Activated CD8-positive, alpha-beta T cell treated with anti-CD3 and anti-CD28 coated beads, Interleukin-2, amount 10 ng/mL, durations not matched to agents 7 days and 5 days (primary cell): ENCODE measurements at places on chromosomes 5 and 9.

GRCh38 chr5:33120671-33121070, 320.1 kb upstream of the TARS1 start:
- no peaks in the 10 kb centered on the region for H3K27me3 ChIP-seq
- no peak for DNase-seq
- no peaks in the 10 kb centered on the region for H3K36me3 ChIP-seq
- H3K27ac ChIP-seq = no peak overlapping the region
- H3K4me3 ChIP-seq = no peak overlapping the region
- H3K4me1 ChIP-seq = no peaks in the 10 kb centered on the region

- H3K27me3 ChIP-seq = peaks cover 23% of the 10 kb centered on the region
- DNase-seq = no peak
- H3K27ac ChIP-seq = no peak overlapping the region
- H3K4me1 ChIP-seq = peaks cover 4% of the 10 kb centered on the region
Measured at GRCh38 chr5:156694598-156694997, 155.5 kb upstream of the PPP1R2B start.

DNA sequence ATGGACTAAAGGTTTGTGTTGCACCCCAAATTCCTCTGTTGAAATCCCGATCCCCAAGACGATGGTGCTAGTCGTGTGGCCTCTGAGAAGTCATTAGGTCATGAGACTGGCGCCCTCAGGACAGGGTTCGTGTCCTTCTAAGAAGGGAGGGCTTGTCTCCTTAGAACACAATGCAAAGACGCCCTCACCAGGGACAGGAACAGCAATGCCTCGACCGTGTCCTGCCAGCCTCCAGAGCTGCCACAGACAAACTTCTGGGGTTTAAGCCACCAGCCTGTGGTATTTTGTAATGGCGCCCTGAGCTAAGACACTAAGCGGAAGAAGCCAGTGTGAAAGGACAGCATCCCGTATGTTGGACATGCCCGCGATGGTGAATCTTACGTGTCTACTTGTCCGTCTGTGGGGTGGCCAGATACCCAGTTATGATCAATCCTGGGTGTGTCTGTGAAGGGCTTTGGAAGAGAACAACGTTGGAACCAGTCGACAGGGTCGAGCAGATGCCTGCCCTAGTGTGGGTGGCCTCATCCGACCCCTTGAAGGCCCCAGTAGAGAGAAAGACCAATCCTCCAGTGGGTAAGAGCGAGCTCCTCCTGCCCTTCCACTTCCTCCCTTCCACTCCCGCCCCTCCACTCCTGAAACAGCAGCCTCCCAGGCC, 279.2 kb upstream of the IRX2 start:
- DNase-seq = no peak
- H3K36me3 ChIP-seq = no peaks in the 10 kb centered on the region
- no peaks in the 10 kb centered on the region for H3K4me1 ChIP-seq
- no peak overlapping the region for H3K27ac ChIP-seq
- H3K4me3 ChIP-seq = no peak overlapping the region

DNA sequence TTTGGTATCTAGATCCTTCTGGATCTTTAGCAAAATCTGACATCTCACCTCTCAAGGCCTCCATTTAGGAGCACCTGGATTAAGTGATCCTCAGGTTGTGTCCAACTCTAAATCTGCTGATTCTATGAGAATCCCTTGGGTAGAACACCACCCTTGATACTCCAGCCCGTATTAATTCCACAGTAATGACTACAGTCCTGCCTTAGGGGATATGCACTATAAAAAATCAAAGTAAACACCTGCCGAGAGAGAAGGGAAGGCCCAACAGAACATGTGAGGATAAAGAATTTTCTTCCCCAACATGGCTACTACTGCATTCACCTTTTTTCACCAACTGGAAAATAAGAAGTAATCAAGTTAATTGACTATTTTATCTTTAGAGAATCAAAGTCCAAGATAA, 27.6 kb downstream of the DAP start:
- no peaks in the 10 kb centered on the region for H3K27me3 ChIP-seq
- peaks cover 16% of the 10 kb centered on the region for H3K36me3 ChIP-seq
- no peak overlapping the region for H3K27ac ChIP-seq

DNA sequence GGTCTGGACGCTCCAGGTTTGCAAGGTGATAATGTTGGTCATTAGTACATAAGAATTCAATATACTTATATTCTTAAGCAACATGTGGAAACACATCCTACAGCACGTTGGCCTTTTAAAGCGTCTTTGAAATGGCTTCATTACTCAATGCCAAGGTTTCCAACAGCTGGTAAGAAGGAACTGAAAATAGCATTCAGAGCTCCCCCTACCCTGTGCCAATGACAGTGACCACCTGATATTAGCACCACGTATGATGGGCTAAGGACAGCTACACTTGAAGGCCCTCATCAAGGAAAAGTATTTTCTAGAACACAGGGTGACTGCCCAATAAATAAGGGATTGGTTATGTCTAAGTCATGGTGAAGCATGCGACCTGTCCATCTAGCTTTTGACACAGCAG, 9.9 kb downstream of the ZNF622 start:
- H3K4me3 ChIP-seq = no peak overlapping the region
- no peak for DNase-seq
- peaks cover 31% of the 10 kb centered on the region for H3K4me1 ChIP-seq

DNA sequence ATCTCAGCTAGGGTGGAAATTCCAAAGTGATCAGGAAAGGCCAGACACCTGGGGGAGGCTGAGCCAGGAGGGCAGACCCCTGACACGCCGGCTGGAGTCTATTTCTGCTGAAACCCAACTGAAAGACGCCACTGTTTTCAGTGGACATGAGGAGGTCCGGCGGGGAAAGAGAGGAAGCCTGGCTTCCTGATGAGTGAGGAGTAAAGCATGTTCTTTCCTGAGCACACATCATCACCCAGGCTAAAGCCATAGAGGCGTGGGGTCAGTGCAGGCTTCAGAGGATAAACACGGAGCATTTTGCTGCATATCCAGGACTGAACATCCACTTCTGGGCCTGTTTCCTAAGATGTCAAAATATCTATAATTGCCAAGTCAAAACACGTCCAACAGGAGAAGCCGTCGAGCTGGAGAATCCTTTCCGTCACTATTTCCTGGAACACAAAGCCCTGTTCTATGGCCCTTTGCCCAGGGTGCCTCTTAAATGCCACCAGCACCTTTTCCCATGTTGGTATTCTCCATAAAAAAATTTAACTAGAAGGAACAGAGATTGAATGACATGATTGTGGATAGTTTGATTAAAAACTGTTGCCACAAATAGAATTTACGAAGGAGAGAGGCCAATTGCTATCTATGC, 597.9 kb upstream of the ADAMTS16 start:
- H3K36me3 ChIP-seq = no peaks in the 10 kb centered on the region
- no peaks in the 10 kb centered on the region for H3K27me3 ChIP-seq
- no peak overlapping the region for H3K4me3 ChIP-seq
- no peak for DNase-seq
- no peak overlapping the region for H3K27ac ChIP-seq

- peaks cover 21% of the 10 kb centered on the region for H3K4me1 ChIP-seq
- H3K4me3 ChIP-seq = peak within 1 kb of the TSS; percentile 95
- H3K36me3 ChIP-seq = peaks cover 10% of the 10 kb centered on the region
- H3K27ac ChIP-seq = peak within 1 kb of the TSS; percentile 89
- H3K27me3 ChIP-seq = no peaks in the 10 kb centered on the region
Measured at GRCh38 chr9:128786681-128787601, at the start of gene TBC1D13. Gene TBC1D13 (plus strand): TSS chr9:128787253. CDS start chr9:128787354, 101 bp downstream.

DNA sequence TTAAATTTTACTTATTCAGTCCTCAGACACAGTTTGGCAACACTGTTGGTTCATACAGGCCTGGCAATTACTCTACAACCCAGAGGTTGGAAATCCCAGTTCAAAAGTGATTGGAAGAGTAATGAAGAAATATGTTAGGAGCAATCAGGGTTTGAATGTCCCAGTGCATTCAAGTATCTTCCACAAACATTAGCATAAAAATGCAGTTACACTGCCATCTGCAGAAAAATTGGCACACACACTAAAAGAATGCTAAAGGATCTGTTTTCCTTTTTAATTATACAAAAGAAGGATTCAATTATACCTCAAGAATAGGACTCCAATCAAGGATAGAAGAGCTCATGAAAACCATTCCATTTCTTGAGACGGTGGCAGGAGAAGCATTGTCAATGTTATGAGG, 130.2 kb downstream of the DNAH5 start:
- no peaks in the 10 kb centered on the region for H3K36me3 ChIP-seq
- H3K27ac ChIP-seq = no peak overlapping the region
- DNase-seq = no peak

- H3K27ac ChIP-seq = no peak overlapping the region
- H3K4me1 ChIP-seq = peaks cover 36% of the 10 kb centered on the region
- H3K36me3 ChIP-seq = peaks cover 30% of the 10 kb centered on the region
- no peak overlapping the region for H3K4me3 ChIP-seq
Measured at GRCh38 chr5:39062104-39062503, 12.1 kb downstream of the RICTOR start.

DNA sequence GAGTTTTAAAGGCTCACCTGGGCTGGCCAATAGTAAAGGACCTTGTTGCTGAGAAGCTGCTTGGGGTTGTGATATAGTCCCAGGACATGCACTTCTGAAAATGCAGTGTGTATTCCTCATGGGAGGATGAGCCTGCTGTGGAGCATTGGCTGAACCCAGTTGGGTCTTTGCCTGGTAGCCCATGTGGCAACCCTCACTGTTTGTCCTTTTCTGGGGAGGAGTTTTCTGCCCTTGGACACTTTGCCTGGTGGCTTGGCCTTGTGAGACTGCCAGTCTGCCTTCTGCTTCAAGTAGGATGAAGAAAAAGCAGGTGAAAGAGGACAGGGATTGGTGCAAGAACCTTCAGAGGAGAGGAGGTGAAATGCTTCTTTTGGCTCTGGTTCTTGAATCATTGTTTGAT, 4.0 kb downstream of the TENT4A start:
- H3K36me3 ChIP-seq = peaks cover 55% of the 10 kb centered on the region

DNA sequence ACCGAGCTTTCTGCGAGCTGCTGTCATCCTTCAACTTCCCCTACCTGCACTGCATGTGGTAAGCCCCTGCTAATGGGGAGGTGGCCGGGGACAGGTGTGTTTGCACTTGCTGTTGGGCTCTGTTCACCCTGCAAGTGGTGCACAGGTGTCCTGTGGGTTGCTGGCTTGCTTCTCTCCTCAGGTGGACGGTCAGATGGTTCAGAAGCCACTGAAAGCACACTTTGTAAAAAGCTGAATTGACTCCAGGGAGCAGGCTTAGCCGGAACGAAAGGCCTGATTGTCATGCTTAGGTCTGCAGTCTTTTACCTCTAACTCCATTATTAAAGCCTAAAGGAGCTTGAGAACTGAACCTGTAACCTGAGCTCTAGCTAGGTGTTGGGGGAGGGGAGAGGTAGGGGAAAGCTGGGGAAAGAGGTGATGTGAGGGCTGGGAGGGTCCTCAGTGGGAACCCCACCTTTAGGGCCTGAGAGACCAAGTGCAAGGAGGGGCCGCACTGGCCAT, 37.6 kb downstream of the ACER2 start:
- no peaks in the 10 kb centered on the region for H3K36me3 ChIP-seq
- H3K4me3 ChIP-seq = no peak overlapping the region
- peaks cover 7% of the 10 kb centered on the region for H3K4me1 ChIP-seq
- H3K27me3 ChIP-seq = no peaks in the 10 kb centered on the region

DNA sequence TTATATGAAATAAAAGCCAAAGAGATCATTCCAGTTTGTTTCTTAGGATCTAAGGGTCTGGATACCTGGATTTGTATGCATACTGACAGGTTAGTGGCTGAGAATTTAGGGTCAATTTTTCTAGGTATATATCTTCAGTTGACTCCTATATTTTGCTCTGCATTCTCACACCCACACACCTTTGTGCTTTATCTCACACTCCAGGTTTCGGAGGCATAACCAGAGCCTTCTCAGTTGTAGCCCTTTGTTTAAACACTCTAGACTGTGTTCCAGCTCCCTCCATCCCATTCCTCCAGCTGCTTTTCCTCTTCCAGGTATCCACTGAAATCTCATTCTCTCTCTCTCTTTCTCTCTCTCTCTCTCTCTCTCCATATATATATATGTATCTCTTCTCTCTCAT, 10.6 kb upstream of the MOCS2 start:
- no peaks in the 10 kb centered on the region for H3K36me3 ChIP-seq
- no peak overlapping the region for H3K27ac ChIP-seq
- DNase-seq = no peak
- peaks cover 3% of the 10 kb centered on the region for H3K27me3 ChIP-seq
- no peak overlapping the region for H3K4me3 ChIP-seq

- DNase-seq = no peak
- no peak overlapping the region for H3K27ac ChIP-seq
- peaks cover 8% of the 10 kb centered on the region for H3K4me1 ChIP-seq
- H3K27me3 ChIP-seq = peaks cover 6% of the 10 kb centered on the region
- no peak overlapping the region for H3K4me3 ChIP-seq
- H3K36me3 ChIP-seq = no peaks in the 10 kb centered on the region
Measured at GRCh38 chr5:102279711-102280110, 16.4 kb downstream of the SLCO4C1 start.

DNA sequence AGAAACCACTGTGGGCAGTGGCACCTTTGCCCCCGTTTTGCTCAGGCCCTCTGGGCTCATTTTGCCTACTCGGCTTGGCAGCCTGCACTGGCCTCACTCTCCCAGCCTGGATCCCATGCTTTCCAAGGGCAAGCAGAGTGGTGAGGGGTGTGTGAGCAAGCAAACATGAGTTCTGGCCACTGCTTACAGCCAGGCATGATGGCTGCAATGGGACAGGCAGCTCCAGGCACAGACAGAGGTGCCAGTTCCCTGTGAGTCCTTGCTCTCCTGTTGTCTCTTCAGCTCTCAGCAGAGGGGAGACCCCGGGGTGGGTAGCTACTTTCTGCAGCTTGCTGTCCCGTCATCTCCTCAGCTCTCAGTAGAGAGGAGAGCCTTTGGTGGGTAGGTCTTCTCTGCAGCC, 35.2 kb upstream of the TYRP1 start:
- no peak overlapping the region for H3K4me3 ChIP-seq
- no peak overlapping the region for H3K27ac ChIP-seq
- H3K36me3 ChIP-seq = no peaks in the 10 kb centered on the region
- H3K4me1 ChIP-seq = no peaks in the 10 kb centered on the region

DNA sequence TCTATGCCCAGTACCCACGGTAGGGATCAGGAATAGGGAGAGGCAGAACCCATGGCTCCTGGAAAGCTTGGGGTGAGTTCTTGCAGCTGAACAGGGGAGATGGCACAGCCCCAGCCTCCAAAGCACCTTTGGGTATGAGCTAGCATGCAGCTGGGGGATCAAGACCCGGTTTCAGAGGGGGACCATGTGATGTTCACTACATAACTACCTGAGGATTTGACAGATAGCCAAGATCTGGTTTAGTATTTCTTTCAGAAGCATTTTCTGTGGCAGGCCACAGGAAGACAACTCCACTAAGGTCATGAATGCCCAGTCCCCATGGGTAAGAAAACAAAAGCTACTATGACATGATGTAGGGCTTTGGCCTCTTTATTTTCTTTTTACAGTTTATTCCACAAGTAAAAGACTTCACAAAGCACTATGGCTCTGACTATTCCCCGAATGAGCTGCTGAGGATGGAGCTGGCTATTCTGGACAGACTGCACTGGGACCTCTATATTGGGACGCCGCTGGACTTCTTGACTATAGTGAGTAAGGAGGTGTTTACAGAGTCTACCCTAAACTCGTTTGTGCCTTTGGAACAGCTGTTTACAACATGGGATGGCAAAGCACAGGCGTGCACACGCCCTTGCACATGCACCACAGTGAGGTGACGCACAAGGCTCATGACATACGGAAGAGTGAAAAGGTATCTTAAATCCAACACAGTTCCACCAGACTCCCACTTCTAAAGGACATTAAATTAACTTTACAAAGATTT, 3.4 kb downstream of the CCNI2 start:
- H3K36me3 ChIP-seq = peaks cover 11% of the 10 kb centered on the region
- H3K4me3 ChIP-seq = no peak overlapping the region
- H3K4me1 ChIP-seq = peaks cover 50% of the 10 kb centered on the region
- peaks cover under 1% of the 10 kb centered on the region for H3K27me3 ChIP-seq
- no peak for DNase-seq
- H3K27ac ChIP-seq = no peak overlapping the region
